ENCODE measurements at places on chromosomes 5 and 9.

DNA sequence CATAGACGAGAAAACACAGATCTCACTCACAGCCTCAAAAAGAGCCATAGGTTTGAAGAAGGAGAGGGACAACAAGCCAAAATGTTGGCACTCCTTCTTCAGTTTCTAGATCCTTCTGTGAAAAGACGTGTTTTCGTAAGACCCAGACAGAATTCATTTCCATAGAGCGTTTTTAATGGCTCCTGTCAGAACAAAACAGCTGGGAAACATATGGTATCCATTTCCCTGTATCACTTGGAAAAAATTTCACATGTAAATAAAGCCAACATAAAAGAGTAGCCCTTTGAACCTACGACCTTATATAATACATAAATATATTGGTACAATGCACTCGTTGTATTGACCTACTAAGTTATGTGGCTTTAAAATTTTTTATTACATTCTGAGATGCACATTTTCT is 108.1 kb downstream of the SNCAIP start:
- DNase-seq = no peak

GRCh38 chr5:171429543-171429910 is 10.1 kb downstream of the FGF18 start:
- no peak for DNase-seq

GRCh38 chr9:88816591-88816990 is 174.7 kb upstream of the S1PR3 start:
- no peak for DNase-seq

GRCh38 chr5:133321833-133322420 is 270.1 kb downstream of the HSPA4 start:
- DNase-seq = no peak

GRCh38 chr9:70340572-70340971 is 73.9 kb downstream of the KLF9 start:
- peak; percentile 71 for DNase-seq

DNA sequence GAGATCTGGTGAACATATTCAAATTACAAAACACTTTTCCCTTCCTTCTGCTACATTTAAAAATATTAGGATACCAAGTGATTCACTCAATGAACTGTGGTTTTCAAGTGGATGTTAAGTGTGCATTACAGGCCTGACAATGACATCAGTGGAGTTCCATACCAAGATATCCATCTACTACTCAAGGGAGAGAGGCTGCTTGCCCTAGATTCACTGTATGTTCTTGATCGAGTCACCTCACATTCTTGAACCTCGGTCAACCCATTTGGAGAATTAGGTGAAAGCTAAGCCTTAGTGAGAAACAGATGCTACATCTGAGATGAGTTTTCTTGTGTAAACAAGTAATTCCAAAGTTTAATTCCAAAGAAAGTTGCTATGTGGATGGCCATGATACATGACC is 142.2 kb downstream of the FGF10 start:
- DNase-seq = no peak

GRCh38 chr5:115946655-115947054 is 15.6 kb upstream of the LVRN start:
- no peak for DNase-seq

DNA sequence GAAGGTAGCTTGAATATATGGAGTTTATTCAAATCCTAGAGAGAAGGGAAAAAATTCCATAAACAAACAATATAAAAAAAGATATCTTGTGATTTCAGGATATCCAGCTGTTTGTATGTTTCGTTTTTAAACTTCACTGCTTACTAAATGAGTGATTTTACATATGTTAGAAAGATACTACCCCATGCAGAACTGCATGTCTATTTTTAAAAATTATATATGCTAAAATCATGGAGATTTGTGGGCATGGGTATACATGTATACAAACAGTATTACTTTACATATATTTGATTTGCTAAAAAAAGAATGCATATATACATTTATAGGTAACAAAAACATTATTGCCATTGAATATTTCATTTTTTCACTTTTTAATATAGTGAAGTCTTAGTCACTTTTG is 178.3 kb downstream of the KDM4C start:
- no peak for DNase-seq

- no peak for DNase-seq
These were observed 96.5 kb downstream of the PPARGC1B start for GRCh38 chr5:149826574-149826973.

Data from Karpas-422 (cell line).